Chondrocyte (in vitro differentiated cells): ENCODE measurements at places on chromosomes 12 and 14.

GRCh38 chr12:5522432-5523335 lies 90.8 kb downstream of the NTF3 start:
- DNase-seq, result no peak

DNA sequence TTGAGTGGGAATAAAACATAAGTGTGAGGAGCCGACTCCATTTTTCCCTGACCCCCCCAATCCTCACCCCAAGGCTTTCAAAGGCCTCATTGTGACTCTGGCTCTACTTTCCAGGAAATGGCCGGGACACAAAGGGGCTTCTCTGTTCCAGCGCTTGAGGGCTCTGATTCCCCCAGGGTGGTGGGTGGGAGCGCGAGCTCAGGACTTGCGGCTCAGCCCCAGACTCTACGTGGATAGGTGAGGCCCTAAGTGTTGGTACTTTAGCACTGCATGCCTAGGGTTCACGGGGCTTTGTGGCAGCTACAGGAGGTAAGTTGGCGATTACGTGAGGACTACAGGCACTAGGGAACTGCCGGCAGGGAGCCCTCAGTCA lies 553 bp downstream of the CNPY2 start:
- DNase-seq, result no peak

GRCh38 chr14:89675590-89675989 lies 258.6 kb upstream of the FOXN3 start:
- DNase-seq, result no peak

DNA sequence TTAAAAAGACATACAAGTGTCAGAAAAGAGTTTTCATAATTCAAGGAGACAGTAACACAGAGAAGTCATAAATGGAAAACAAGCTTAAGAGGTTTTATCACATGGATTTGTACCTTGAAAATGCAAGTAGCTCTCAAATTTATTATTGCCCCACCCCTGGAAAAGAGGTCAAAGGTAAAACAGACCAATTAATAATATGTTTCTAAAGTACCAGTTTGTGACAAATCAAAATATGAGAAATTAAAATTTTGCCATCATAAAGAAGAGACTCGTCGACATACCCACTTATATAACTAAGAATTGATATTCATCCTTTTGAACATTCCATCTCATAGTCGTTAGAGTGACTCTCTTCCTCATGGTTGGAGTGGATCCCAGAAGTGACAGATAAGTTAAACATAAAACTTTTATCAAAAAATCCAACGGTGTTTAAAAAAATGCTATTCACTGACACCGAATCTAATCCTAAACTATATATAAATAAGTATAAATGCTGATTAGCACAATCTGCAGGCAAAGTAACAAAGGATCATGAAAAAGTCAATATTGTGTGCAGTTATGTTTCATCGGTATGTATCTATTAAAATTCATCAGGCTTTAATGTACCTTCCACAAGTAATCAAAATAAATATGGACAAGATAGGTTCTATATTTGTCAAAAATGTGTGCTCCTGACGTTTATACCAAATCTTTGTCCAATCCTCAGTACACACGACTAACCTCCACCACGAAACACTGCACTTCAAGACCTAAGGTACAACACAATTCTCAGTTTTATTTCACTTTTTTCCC lies 2.3 kb downstream of the CORO1C start:
- DNase-seq, result no peak

GRCh38 chr12:26987634-26988424 lies 26.4 kb downstream of the TM7SF3 start:
- no peak for DNase-seq

- no peak for DNase-seq
These were observed 67.8 kb downstream of the FGD4 start for GRCh38 chr12:32466986-32467711.

GRCh38 chr12:42854826-42855225 lies 265.3 kb upstream of the PRICKLE1 start:
- DNase-seq, result no peak

- DNase-seq, result no peak
These were observed 42.6 kb downstream of the ACTN1 start for GRCh38 chr14:68936476-68936875.

DNA sequence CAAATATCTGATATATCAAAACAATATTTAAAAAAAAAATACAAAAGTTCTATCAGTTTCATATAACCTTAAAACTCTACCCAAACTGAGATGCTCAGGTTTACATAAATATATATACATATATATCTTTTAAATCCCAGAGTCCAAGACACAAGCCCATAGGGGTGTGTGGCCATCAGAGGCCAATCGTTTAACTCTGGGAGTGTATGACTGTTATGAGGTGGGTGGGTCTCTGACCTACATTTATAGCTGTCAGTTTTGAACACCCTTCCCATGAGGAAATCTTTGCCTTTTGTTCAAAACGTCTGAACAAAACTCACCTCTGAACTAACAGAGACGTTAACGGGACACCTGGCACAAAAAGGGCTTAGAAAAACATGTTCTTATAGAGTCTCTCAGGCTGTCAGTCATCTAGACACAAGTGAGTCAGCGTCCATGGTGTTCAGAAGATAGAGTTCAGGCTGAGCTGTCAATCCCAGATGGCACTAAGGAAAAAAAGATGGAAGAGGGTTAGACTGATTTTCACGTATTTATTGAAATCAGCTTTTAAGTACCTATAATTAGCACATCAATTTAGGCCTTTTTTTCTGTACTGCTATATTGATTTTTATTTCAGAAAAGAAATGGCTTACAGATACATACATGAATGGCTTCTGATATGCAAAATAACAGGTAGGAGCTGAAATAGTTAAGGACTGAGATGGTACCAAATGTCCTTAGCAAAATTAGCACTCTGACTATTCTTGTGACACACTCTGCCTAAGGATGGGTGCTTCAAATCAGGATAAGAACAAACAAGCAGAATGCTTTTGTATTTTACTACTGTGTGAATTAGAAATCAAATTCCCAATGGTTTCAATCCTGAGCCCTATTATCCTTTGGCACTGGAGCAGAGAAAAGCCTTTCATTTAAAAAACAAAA lies 29.2 kb downstream of the HIGD1C start:
- no peak for DNase-seq

DNA sequence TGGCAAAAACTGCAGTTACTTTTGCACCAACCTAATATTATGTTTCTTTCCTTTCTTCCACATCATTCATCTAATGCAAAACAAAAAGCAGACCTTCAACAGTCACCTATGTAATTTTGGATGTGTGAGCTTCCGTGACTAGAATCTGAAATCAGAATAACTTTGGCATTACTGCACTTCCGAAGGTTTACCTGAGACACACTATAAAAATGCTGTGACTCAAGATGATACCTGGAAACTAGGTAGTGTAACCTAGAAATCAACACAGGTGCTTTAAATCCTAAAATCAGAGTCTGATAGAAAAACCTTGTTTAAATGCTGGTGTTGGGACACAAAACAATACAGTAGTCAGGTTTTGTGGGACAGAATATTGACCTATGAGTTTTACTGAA lies 2.2 kb downstream of the BTBD7 start:
- DNase-seq, result no peak

DNA sequence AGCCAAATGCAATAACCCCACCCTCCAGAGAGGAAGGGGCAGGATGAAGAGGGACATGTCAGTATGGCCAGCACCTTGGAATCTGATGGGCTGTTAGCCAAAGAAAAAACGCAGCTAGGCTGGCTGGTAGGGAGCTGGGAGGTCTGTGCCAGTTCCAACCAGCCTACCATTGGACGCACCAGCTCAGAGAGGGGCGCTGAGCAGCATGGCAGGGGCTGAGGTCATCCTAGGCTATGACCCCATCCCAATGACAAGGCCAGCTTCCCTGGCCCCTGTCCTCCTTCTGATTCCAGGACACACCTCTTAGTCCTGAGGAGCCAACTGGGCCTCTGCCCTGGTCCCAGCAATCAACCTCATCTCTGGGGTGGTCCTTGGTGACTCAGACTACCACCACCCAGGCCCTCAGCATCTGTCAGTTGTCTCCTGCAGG lies 12.2 kb downstream of the ACTN1 start:
- DNase-seq, result peak; percentile 55

DNA sequence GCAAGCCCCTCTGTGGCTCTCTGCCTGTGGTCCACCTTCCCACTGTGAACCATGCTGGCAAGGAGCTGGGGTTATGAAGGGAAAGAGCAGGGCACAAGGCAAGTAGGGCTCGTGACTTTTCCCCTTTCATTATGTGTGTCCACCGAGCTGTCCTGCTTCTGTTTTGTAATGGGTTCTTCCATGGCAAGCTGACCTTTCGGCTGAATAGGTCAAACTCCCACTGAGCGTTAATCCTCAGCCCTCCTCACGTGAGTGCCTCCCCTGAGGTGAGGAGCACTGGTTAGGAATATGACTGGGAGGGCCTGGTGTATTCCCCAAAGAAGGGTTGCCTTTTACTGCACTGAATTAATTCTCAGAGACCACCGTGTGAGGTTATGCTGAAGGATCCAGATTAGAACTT lies 424.3 kb downstream of the NPAS3 start:
- no peak for DNase-seq

GRCh38 chr14:73749706-73750530 lies 35.7 kb upstream of the PNMA1 start:
- DNase-seq, result no peak
